SJSA1 (cell line): ENCODE measurements at places on chromosomes 6 and 20.

- DNase-seq: peak; percentile 30
These were observed 211.2 kb downstream of the C6orf118 start for GRCh38 chr6:165098165-165098564.

DNA sequence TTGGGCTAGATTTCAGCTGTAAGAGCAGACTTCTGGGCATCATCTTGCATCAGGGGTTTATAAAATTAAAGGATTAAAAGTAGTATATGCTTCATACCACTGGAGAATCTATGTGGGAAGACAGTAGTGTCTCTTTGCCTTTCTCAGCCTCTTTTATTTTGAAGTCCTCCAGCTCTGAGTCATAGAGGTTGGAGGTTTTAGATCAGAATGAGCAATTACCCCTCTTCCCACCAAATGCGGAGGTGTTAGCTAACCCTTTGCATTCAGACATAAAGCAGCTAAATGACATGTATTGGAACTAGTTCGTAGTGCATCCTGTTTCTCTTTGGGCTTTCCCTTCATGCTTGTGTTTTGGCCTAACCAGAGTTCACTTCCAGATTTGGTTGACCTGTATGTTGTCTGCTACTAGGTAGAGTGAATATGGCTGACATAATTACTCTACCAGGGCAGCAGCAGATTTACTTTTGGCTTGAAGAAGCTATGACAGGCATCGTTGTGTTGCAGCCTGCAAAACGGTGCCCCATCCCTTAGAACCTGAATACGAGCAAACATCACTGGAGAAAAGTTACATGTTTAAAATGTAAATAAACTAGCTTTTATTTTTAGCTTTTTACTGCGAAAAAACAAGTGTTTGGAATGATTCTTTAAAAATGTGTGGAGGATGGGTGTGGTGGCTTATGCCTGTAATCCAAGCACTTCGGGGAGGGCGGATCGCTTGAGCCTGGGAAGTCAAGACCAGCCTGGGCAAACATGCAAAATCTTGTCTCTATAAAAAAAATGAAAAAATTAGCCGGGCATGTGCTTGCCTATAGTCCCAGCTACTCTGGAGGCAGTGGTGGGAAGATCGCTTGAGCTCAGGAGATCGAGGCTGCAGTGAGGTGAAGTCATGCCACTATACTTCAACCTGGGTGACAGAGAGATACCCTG is 82.2 kb downstream of the MYO6 start:
- no peak for DNase-seq

DNA sequence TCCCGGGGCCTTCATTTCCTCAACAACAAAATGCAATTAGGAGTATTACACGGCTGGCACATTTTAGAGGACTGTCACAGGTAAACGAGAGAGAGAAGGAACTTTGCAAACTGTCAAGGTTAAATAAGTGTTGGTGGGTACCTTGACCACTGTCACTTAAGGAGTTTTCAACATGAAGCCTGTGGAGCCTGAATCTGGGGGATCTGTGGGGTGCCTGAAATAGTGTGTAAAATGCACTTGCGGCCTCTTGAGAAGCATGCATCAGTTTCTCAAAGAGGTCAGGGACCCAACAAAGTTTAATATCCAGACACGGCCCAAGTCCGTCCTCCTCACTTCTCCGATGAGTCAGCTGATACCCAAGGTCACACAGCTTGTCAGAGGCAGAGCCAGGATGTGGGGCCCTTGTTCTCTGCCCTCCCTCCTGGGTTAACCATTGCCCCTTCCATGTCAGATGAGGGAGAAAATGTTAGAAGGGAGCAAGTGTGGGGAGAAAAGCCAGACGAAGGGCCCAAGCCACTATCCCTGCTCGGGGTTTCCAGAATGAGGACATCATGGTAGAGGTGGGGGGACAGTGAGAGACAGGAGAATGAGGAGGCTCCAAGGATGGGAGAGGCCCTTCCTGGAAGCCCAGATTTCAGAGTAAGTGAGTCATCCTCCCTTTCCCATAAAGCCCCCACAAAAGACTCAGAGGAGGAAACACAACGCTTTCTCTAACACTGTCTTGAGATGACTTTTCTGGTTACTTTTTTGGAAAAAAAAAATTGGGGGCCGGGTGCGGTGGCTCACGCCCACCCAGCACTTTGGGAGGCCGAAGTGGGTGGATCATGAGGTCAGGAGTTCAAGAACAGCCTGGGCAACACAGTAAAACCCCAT is 42.2 kb downstream of the C6orf132 start:
- no peak for DNase-seq

DNA sequence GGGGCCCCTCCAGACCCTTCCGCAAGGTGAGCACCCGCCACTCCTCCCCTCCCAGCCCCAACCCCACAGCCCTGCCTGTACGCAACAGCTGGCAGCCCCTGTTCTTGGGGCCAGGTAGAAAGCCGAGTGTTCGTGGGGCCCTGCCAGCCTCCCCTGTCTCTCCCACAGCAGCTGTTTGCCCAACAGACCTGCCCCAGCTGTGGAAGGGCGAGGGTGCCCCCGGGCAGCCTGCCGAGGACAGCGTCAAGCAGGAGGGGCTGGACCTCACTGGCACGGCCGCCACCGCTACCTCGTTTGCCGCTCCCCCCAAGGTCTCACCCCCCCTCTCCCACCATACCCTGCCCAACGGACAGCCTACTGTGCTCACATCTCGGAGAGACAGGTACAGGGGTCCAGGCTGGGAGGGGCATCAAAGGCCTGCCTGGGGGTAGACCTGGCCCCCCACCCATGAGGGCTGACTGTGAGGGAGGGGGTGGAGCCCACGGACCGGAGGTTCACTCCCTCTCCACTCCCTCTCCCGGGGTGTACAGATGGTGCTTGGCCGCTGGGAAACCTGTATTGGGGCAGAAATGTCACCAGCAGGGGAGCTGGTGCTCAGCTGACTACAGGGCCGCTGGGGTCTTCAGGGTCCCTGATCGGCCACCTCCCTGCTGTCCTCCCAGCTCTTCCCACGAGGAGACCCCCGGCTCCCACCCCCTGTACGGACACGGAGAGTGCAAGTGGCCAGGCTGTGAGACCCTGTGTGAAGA is 41.1 kb downstream of the FOXP4 start:
- DNase-seq: no peak

- no peak for DNase-seq
These were observed 9.8 kb upstream of the UBE2V1 start for GRCh38 chr20:50122763-50123162.

GRCh38 chr20:63033794-63034709 is 27.3 kb upstream of the BHLHE23 start:
- DNase-seq: no peak

DNA sequence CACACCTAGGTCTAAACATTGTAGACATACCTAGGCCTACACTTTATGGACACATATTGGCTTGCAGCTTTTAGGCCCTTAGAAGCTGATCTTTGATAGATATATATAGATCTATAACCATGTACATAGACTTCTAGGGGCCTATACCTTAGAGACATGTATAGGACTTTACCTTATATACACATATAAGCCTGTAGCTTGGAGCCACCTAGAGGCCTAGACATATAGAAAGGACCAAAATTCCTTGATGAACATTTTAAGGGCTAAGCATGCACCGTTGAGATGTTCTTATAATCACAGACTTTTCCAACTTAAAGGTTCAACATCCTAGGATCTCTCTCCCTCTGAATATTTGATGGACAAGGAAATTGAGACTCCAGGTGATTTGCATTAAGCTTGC is 371.7 kb upstream of the SASH1 start:
- no peak for DNase-seq

- peak; percentile 5 for DNase-seq
These were observed 110.4 kb downstream of the MYB start for GRCh38 chr6:135291288-135292076.

GRCh38 chr6:36642913-36643817 is 35.3 kb upstream of the CDKN1A start:
- DNase-seq: peak; percentile 55

- DNase-seq: no peak
These were observed 151.7 kb upstream of the CEP162 start for GRCh38 chr6:84379142-84379541.

GRCh38 chr6:97702248-97702647 is 419.2 kb upstream of the MMS22L start:
- DNase-seq: no peak

- DNase-seq: no peak
These were observed 9.1 kb downstream of the HIVEP2 start for GRCh38 chr6:142935553-142936517.

DNA sequence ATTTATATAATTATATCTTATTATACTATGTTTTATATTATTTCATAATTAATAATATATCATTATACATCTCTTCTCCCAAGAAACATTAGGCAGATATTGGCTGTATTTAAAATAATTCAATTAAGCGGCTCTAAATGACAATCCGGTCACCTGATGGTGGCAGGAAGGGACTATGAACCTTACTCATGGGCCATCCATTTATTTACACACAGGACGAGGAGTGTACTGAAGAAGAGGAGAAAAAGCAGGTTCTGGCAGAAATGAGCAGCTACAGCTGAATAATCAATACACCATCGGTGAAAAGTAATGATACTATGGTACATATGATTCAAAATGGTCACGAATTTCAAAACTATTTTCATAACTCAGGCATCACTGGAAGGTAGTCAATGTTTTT is 277.7 kb downstream of the KIF16B start:
- DNase-seq: no peak

DNA sequence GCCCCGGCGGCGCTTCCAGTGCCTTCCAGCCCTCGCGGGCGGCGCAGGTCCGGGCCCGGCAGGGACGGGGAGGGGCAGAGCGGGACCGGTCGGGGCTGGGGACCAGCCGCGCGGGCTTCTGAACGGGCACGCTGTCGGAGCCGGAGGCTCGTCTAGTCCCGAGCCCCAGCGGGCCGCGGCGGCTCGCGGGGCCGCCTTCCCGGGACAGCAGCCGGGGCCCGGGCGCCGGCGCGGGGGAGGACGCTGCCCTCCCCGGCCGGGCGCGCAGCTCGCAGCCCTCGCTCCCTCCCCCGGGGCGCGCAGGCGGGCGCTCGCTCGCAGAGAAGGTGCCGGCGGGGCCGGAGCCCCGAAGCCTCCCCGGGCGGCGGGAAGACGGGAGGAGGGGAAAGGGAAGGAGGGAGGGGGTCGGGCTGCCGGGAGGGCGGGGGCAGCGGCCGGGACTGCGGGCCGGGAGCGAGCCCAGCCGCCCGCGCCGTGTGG is 696 bp upstream of the SIRPA start:
- no peak for DNase-seq

DNA sequence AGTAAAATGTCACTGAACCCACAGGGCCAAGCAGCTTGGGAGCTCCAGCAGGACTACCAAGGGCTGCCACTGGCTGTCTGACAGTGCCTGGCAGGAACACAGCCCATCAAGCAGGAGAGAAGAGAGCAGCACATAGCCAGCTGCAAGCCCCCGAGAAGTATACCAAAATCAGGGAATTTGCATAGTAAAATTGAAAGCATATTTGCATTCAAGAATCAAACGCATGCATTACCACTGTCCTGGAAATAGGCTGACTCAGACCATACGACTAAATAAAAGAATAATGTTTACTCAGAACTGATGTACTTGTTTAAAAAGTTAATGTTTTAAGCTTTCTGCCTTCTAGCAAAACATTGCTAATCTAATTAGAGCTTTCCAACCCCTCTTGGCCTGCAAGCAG is 298.1 kb downstream of the TFAP2B start:
- DNase-seq: no peak

DNA sequence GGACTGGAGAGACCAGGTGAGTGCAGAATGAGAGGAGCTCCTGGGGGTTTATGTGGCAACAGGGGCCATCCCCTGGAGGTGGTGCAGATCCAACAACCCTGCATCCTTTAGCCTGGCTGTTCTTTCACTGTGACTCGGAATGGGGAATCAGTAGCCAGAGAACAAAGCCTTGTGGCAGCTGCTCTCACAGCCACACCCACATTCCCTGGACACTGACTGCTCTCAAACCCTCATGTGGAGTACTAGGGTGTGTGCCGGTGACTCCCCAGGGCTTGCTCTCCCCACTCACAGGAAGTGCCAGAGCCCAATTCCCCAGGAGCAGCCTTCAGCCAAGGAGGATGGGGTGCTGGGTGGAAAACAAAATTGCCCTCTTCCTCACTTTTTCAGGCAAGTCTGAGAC is 30.2 kb upstream of the GGTLC1 start:
- DNase-seq: peak; percentile 4
